ENCODE measurements at places on chromosomes 7 and 10.
A peak's percentile ranks its signal among the peaks of the same experiment; 100 is the strongest.

GRCh38 chr7:82091126-82091684 lies 321.4 kb upstream of the HGF start:
- no peak for DNase-seq

DNA sequence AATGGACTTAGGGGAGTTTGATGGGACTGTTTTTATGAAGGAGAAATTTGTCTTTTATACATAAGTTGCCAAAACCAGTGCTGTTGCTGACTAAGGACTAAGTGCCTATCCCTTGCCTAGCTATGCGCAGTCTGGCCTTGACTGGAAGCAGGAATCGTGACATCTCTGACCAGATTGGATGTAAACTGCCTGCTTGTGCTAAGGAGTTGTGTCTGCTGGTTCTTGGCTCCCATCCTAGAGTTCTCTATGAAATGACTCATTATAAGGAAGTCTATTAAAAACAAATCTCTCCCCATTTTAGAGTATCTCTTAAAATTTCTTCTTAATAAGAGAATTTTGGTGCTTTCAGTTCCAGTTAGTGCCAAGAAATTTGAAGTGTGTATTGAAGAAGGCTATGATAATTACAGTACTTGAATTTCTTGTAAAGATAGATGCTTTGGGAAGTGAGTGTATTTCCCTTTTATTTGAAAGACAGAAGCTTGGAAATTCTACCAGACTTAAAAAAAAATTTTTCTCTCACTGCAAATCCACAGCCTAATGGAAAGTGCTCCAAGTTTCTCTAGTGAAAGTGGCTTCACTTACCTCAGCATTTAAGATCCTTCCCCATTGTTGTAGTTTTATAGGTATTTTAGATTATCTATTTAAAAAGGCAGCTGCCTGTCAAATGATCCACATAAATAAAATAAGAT lies 77.6 kb downstream of the BICC1 start:
- DNase-seq, result no peak

DNA sequence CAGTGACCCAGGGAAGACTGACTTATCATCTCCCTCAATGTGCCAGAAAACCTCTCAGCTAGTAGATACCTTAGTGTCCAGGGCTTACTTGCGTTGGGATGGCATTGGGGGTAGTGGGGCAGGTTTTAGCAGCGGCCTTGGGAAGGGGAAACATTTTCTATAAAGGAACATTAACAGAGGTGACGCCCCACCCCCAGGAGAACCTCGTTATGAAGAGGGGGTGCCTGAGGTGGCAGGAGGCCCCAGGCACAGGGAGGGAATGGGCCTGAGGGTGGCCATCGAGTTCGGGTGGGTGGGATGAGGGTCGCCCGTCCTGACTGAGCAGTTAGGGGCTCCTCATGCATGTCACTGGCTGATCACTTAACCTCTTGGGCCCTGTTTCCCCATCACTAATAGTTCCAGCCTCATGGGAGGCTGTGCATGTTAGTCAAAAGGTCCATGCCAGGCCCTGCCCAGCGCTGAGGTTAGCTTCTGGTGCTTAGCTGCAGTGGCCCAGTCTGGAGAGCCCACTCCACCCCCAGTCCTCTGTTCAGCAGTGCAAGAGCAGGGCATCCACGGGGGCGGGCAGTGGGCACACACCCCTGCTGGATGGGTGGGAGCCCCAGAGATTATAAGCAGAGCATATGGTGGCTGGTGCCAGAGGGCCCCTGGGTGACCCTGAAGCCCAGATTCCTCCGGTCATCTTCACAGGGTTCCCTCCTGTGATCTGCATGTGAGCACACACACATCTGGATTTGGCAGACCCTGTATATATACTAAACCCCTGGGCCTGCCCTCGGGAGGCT lies 27.0 kb downstream of the UNC5B start:
- no peak for DNase-seq

- DNase-seq, result no peak
Measured at GRCh38 chr7:157211690-157212089, 73.0 kb downstream of the UBE3C start.

DNA sequence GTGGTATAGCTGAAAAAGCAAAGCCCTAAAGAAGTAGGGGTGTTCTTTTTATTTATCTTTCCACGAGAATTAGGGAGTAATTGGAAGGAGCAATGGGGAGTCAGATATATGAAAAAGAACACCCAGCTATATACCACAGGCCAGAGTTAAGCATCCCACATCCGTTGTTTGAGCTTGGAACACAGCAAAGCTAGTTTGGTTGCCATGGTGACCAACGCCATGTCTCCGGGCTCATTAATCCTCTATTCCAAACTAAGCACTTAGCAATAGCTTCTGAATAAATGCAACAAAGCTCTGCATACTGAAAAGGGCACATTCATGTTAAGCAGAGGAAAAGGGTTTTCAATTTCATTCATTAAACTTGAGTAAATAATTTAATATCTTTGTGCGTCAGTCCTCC lies 23.5 kb downstream of the ASB4 start:
- DNase-seq, result no peak

DNA sequence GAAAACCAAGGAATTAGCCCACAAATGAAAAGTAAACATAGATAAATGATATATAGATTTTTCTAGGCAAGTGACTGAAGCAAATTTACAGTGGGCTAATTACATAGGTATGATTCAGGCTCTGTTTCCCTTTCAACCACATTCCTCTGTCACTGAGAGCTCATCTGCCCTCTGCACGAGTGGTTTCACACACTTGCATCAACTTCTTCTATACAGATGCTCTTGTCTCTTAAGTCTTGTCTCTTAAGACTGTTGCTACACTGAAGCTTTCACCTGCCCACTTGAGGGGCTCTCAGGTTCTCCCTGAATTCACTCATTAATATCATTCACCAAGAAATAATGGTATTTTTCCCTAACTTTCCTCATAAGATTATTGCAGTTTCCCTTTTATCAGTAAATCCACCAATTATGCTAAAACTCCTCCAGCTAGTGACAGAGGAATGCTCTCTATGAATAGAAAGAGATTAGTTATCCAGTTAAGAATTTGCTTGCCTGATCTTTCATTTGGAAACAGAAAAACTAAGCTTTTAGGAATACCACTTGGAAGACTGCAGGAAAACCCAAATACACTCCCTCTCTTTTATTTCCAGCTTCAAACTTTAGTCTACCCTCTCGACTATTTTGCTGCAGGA lies 95.7 kb downstream of the ELAPOR2 start:
- no peak for DNase-seq

DNA sequence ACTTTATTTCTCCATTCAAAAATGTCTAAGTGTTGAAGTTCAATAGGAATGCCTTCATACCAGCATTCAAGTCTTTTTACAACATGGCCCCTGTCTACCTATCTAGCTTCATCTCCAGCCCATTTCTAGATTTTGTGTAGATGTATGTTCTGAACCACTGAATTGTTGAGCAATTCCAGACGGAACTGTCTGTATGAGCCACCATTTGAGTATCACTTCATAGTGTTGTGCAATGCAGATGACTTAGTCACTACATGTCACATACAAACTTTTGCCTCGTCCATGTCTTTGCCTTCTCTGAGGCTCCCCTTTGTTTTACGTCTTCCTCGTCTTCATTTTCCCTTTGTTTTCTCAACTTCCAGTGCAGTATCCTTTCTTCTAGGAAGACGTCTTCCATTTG lies 118.1 kb downstream of the INHBA start:
- DNase-seq, result no peak

DNA sequence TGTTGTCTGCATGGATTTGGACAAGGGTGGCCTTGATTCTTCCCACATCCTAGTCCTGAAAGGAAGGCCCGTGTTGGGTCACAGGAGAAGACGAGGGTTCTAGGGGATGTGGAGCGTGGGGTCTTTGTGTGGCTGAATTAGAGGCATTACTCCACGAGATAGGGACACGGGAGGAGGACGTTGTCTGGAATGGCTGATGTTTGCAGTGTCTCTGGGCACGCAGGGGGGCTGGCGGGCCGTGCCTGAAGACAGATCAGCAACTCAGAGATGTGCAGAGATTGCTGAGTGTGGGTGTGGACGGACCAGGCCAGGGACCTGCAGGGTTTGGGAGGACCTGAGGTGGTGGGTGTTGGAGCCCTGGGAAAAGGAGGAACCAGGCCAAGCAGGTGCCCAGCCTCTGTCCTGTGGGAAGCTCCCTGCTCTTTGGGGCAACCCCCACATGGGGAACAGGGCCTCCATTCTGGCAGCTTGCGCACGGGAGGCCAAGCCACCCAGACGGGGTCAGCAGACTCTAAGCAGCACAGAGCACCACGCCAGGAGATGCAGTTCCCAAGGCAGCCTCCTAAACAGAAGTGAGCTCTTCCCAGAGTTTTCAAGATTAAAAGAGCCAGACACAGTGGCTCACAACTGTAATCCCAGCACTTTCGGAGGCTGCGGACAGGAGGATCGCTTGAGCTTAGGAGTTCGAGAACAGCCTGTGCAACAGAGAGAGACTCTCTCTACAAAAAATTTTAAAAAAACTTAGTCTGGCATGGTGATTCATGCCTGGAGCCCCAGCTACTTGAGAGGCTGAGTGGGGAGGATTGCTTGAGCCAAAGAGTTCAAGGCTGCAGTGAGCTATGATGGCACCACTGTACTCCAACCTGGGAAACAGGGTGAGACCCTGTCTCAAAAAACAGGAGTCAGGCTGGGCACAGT lies 71.0 kb upstream of the GTF2I start:
- DNase-seq, result no peak

DNA sequence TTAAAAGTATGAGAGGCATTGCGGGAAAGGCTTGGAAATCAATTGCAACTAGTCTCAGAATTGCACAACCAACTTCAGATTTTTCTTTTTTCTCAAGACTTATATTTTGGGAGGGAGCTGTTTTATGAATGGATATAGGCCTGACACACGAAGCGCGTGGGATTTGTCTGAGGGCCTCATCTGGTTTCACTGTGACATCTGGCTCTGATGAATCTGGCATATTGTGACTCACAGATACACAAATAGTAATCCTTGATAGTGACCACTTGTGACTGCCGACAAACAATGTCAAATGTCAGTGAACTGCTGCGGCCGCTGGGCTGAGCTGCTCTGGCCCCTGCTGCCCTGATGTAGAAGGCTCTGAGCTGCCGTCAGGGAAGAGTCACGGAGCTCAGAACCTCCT lies 655.1 kb downstream of the INHBA start:
- DNase-seq, result no peak

GRCh38 chr7:38141187-38141586 lies 36.9 kb upstream of the STARD3NL start:
- DNase-seq, result no peak

- no peak for DNase-seq
Measured at GRCh38 chr7:98278408-98278807, 3.1 kb upstream of the BRI3 start.

GRCh38 chr10:70260734-70261133 lies 23.1 kb downstream of the NPFFR1 start:
- no peak for DNase-seq

DNA sequence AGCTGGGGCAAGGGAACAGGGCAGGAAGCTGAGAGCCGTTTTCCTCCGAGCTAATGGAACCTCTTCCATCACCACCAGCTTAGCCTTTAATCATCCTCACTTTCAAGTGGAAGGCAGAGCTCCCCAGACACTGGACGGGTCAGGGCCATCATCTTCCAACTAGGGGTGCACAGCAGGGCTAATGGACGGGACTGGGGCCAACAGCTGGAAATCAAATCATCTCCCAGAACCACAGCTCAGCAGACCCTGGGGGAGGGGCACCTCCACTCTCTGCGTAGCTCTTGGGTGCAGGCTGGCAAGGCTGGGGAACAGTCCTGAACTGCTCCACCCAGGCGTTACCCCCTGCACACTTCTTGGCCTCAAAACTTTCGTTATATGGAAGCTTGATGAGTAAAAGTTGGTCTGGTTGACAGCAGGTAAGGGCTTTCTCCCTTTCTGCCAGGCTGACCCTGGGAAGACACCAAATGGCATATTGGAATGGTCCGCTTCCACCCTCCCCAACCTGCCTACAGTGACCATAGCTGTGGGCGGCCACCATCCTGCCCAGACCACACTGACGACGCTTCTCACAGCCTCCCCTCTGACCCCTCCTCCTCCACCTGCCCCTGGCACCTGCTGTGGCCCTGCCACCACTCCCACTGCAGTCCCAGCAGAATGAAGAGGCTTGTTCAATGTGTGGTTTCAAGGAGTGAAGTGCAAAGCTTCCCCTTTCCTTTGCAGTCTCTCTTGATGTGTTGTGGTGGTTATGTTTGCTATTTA lies 51.7 kb upstream of the RET start:
- no peak for DNase-seq

DNA sequence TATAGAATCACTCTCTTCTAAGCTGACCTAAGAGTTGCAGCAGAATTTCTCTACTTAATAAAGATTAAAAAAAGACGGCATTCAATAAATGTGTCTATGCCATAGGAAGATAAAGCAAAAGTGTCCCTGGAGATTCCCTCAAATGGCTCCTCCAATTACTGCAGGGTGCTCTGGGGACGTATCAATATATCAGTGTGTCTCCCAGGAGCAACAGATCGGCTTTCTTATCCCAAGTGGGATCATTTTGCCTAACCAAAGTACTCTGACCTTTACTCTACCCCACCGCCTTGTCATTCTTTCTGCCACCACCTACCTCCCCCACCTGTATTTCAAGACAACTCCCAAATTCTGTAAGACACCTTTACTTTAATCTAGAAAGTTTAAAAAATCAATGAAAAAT lies 202.0 kb upstream of the SEMA3C start:
- no peak for DNase-seq

- DNase-seq, result no peak
Measured at GRCh38 chr7:144090667-144091066, 4.6 kb downstream of the OR2A12 start.

DNA sequence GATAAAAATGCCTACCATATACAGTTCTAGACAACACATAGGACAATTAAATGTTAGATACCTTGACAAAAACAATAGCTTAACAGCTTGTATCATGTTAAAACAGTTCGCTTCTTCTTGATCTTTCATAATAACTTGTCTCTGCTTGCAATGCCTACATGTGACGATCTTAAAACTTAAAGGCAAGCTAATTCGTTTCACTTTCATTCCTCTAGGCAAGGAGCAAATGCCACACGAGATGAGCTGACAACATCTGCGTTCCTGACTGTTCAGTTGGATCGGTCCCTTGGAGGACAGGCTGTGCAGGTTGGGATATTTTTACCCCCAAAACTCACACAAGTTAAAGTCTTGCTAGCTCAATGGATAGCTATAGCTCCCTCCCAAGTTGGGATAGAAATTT lies 51.6 kb upstream of the ARL4A start:
- peak; percentile 26 for DNase-seq

GRCh38 chr10:1085258-1085657 lies 29.1 kb downstream of the WDR37 start:
- no peak for DNase-seq

GRCh38 chr10:48767373-48768143 lies 82.9 kb downstream of the WDFY4 start:
- DNase-seq, result no peak

Data from CD8-positive, alpha-beta memory T cell (primary cell).